ENCODE measurements at places on chromosomes 12 and 14. TPM values are rescaled to one million over a fixed set of nuclear protein-coding genes. Genes with fewer than 3 reads are reported as not detected.

DNA sequence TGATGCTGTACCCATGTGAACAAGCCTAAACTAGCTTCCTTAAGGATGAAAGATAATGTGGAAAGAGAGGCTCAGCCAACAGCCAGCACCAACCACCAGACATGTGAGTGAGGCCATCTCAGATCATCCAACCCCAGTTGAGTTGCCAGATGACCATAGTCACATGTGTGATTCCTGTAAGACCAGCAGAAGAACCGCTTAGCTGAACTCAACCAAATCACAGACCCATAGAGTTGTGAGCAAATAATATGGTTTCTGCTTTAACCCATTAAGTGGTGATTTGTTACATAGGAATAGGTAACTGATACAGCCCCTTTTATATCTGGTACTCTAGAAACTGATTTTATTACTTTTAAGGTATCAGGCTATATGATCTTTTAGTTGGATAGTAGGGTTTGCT lies 17.6 kb upstream of the ELK3 start:
- no peaks in the 10 kb centered on the region for H3K4me1 ChIP-seq
- no peak for DNase-seq
- H3K4me3 ChIP-seq: no peak overlapping the region
- peaks cover 7% of the 10 kb centered on the region for H3K27me3 ChIP-seq

GRCh38 chr12:111111681-111112080 lies 191.3 kb upstream of the MYL2 start:
- no peaks in the 10 kb centered on the region for H3K27me3 ChIP-seq
- H3K4me1 ChIP-seq: peaks cover 6% of the 10 kb centered on the region
- DNase-seq: no peak
- no peak overlapping the region for H3K4me3 ChIP-seq

The OVCH1 gene
- 0.25 TPM for total RNA-seq

GRCh38 chr12:52912711-52913430 lies 8.0 kb upstream of the KRT8 start:
- H3K4me1 ChIP-seq: peaks cover 34% of the 10 kb centered on the region
- no peaks in the 10 kb centered on the region for H3K36me3 ChIP-seq
- peaks cover 2% of the 10 kb centered on the region for H3K27me3 ChIP-seq

GRCh38 chr12:1580526-1580925 lies 13.9 kb downstream of the FBXL14 start:
- H3K27ac ChIP-seq: no peak overlapping the region
- no peak overlapping the region for H3K4me3 ChIP-seq
- H3K27me3 ChIP-seq: peaks cover 26% of the 10 kb centered on the region
- DNase-seq: no peak

- peaks cover 22% of the 10 kb centered on the region for H3K4me1 ChIP-seq
- H3K36me3 ChIP-seq: no peaks in the 10 kb centered on the region
- peak overlapping the region; percentile 61 for H3K4me3 ChIP-seq
- H3K27ac ChIP-seq: no peak overlapping the region
- no peak for DNase-seq
These were observed 25.6 kb downstream of the FIGNL2 start for GRCh38 chr12:51822956-51823355.

- peak overlapping the region; percentile 94 for H3K27ac ChIP-seq
- peaks cover 8% of the 10 kb centered on the region for H3K36me3 ChIP-seq
- DNase-seq: no peak
- H3K4me1 ChIP-seq: peaks cover 42% of the 10 kb centered on the region
- H3K27me3 ChIP-seq: peaks cover 4% of the 10 kb centered on the region
- H3K4me3 ChIP-seq: peak overlapping the region; percentile 90
These were observed 20.6 kb upstream of the CLEC2D start for GRCh38 chr12:9648701-9649531.

DNA sequence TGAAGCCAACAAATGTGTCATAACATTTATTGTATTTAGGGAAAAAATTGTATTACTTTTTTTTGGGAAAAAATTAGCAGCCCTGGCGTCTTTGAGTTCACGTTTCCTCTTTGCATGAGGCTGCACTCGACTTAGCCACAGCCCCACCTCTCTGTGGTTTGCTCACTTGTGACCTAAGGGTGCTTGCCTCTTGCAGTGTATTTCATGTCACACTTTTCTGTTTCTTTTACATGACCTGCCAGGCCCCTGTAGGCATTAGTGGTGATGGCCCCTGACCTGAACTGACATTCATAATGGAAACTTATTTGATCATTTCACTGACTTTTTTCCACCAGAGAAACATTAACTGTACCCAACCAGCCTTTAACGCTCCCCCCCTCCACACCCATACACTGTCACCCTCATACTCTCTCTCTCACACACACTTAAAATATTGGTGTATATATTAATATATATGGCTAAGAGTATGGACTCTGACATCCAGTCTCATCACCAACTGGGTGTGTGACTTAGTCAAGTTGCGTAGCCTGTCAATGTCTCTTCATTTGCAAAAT lies 122.9 kb downstream of the PRKCH start:
- DNase-seq: no peak
- no peak overlapping the region for H3K27ac ChIP-seq
- no peaks in the 10 kb centered on the region for H3K27me3 ChIP-seq

All from WTC11 (cell line).